ENCODE measurements at places on chromosomes 5 and 9.

- DNase-seq, result no peak
Observed at GRCh38 chr9:74683322-74683721, 186.2 kb downstream of the RORB start.

DNA sequence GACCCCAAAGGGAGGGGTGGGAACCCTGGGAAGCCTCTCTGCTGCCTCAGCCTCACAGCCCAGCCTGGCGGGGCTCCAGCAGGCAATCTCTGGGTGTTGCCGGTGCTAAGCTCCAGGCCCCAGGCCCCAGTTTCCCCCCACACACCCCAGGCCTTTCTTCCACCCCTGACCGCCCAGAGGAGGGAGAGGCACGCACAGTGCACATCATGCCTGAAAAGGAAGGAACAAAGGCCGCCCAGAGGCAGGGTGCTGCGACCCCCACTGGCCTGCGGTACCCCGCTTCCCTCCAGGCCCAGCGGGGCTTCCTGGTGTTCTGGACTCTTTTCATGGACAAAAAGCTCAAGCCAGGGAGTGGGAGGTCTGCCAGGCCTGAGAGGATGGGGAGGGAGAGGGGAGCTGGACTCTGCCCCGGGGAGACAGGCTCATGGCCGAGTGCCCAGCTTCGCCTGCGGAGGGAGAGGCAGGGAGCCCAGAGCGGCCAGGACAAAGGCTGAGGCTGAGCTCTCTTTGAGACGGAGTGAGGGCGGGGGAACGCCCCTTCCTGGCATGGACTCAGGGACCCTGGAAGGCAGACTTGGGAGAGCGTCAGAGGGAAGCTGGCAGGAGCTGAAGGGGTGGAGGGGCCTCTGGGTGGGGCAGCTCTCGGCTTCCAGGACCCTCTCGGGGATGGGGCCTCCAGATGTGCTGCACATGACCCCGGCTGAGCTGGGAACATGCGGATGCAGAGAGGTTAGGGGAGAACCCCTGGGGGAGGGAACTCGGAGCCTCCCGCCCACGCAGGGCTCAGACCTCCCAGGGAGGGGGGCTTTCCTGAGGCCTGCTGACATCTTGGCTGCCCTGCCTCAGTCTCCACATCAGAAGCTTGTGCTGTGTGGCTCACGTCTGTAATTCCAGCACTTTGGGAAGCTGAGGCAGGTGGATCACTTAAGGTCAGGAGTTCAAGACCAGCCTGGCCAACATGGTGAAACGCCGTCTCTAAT, 1.8 kb upstream of the ENTPD2 start:
- DNase-seq, result no peak

- DNase-seq, result peak; percentile 20
Observed at GRCh38 chr5:99104538-99105132, 175.8 kb upstream of the CHD1 start.

DNA sequence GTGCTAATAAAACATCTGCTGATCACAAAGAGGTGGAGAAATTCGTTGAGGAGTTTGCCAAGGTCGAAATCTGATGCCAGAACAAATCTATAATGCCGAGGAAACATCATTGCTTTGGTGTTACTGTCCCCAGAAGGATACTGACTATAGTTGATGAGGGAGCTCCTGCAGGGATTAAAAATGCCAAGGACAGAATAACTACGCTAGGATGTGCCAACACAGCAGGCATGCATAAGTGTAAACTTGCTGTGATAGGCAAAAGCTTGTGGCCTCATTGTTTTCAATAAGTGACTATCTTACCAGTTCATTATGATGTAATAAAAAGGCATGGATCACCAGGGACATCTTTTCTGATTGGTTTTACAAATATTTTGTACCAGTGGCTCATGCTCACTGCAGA, 66.8 kb upstream of the ADCY2 start:
- no peak for DNase-seq

GRCh38 chr5:77425998-77426659, 66.0 kb downstream of the WDR41 start:
- DNase-seq, result no peak

DNA sequence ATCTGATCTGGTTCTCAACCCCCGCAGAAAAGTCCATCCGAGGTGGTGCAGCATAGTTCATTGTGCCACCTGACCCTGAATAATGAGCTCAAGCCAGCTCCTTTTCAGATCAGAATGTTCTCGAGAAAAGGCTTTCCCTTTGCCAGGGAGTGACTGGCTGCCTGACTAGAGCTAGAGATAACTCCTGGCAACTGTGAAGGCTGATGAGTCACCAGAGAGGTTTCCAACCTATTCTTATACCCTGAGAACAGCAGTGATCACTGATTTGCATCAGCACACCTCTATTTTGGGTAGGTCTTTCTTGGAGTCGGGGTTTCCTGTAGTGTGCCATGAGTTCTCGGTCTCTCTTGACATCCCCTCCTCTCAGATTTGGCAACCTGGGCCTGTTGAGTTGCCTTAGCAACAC, 127.9 kb downstream of the PIK3R1 start:
- no peak for DNase-seq

GRCh38 chr5:132813599-132814502, 749 bp downstream of the SOWAHA start:
- no peak for DNase-seq

DNA sequence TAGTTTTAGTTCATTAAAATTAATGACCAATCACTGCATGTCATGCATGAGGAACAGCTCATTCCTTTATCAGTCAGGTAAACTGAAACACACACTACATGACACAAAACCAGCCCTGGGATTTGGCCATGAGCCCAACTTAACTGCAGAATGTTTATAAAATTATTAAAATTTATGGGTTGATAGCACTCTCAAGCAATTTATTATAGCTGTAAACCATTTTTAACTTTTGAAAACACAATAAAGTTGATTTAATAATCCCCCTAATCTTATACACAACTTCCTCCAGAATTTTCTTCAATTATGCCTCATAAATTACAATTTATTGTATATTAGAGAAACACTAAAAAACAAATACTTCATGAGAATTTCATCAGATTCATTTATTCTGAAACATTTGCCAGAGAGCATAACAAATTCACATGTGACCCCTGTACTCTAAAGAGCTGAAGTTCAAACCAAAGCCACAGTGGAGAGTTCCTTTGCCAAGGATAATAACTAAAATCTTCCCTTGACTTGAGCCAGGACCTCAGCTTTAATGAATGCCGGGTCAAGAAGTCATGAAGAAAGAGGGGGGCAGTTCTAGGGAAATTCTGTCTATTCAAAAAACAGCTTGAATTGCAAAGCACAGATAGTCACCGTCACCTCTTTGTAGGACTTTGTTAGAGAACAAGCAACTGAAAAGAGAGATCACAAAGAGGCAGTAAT, 763.7 kb upstream of the GRAMD2B start:
- peak; percentile 50 for DNase-seq

DNA sequence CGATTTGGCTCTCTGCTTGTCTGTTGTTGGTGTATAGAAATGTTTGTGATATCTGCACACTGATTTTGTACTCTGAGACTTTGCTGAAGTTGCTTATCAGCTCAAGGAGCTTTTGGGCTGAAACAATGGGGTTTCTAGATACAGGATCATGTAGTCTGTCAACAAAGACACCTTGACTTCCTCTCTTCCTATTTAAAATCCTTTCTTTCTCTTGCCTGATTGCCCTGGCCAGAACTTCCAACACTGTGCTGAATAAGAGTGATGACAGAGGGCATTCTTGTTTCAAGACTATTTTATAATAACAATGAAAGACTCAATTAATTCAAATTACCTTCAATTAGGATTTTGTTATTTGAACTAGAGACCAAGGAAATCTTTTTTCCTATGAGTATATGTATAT, 692.5 kb downstream of the PRR16 start:
- no peak for DNase-seq
